Umbilical cord (tissue), 2 donors: ENCODE measurements at places on chromosomes 3 and 15. TPM values are rescaled to one million over a fixed set of nuclear protein-coding genes. Genes with fewer than 3 reads are reported as not detected.

DNA sequence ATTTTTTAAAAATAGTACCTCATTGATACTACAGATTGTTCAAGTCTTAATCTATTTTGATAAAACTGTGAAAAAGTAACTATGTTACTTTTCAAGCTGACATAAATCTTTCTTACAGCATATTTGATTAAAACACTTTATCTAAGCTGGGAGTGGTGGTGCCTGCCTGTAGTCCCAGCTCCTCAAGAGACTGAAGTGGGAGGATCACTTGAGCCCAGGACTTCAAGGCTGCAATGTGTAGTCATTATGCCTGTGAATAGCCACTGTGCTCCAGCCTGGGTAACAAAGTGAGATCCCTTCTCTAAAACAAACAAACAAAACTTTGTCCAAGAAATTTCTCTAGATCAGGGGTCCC is 59.6 kb upstream of the NEDD4 start:
- no peak for DNase-seq

- DNase-seq: no peak
Observed at GRCh38 chr3:139491966-139492365, 15.7 kb upstream of the RBP2 start.

- DNase-seq: no peak
Observed at GRCh38 chr3:23377928-23378672, 175.0 kb downstream of the UBE2E2 start.

LRRIQ4 gene
- total RNA-seq: not detected

BNC1 gene
- 6.3 TPM for total RNA-seq

GPR160 gene
- 12.5 TPM for total RNA-seq

PP2D1 gene
- total RNA-seq: 2.9 TPM
